Activated naive CD4-positive, alpha-beta T cell treated with anti-CD3 and anti-CD28 coated beads, Interleukin-2, amount 10 ng/mL, durations not matched to agents 7 days and 5 days (primary cell): ENCODE measurements at places on chromosomes 5 and 9.

DNA sequence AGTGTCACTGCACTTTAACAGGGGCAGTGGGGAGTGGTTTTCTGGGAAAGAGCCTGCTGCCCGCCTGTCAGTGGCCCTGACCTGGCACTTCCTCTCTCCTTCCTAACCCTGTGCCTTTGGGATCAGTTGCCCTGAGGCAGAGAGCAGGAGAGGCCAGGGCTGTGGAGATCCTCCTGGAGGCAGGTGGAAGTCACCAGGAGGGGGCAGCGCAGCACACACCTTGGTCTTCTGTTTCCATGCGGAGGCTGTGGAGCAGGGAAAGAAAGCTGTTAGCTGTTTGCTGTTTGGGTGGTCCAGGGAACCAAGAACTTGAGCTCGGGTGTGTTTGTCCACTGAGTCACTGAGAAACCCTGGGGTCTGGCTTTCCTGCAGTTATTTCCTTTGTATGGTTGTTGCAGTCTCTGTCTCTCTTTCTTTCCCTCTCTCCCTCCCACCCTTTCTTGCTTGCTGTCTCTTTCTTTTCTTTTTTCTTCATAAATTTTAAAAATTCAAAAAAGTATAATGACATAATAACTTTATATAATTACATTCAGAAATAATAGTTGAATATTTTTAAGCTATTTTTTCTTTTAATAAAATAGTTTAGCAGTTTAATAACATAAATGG is 28.1 kb downstream of the NTRK2 start:
- no peak overlapping the region for H3K4me3 ChIP-seq
- DNase-seq: peak; percentile 49
- no peaks in the 10 kb centered on the region for H3K36me3 ChIP-seq
- H3K27me3 ChIP-seq: peaks cover 4% of the 10 kb centered on the region

- no peak overlapping the region for H3K4me3 ChIP-seq
- no peaks in the 10 kb centered on the region for H3K27me3 ChIP-seq
These were observed 107.3 kb upstream of the WWC1 start for GRCh38 chr5:168184103-168184502.

DNA sequence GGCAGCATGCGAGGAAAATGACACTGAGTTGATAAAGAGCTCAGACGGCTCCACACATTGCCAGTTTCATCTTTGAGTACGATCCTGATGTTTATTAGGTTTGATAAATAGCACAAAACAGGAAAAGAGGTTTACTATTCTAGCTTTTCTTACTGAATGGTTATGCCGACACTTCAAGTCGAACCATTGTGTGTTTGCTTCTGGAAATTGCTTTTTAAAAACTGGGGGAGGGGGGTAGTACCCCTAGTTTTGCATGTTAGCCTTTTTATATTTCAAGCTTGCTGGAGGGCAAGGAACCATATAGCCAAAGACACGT is 5.2 kb downstream of the PTCH1 start:
- peaks cover 4% of the 10 kb centered on the region for H3K36me3 ChIP-seq
- H3K27me3 ChIP-seq: peaks cover 96% of the 10 kb centered on the region
- DNase-seq: no peak
- H3K4me3 ChIP-seq: peak overlapping the region; percentile 81
- H3K27ac ChIP-seq: peak overlapping the region; percentile 82

GRCh38 chr5:124703995-124704394 is 42.4 kb downstream of the ZNF608 start:
- no peak overlapping the region for H3K27ac ChIP-seq
- no peaks in the 10 kb centered on the region for H3K4me1 ChIP-seq
- H3K4me3 ChIP-seq: no peak overlapping the region
- no peak for DNase-seq

DNA sequence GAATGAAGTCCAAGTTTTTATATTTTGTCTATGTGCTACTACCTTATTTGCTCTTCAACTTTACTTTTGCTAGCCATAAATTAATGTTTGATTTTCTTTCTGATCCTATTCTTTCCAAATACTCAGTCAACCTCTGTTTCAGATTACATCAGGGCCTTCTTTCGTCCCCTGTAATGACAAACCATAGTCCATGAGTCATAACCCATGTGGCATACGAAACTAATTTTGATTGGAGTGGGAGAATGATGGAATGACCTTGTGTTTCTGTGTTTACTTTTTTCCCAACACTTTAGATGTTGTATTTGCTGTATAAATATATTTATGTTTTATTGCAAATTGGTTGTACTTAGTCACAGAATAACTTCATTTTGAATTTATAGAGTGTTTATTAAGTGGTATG is 1043.1 kb downstream of the DTWD2 start:
- H3K27ac ChIP-seq: no peak overlapping the region
- no peak for DNase-seq
- H3K4me1 ChIP-seq: no peaks in the 10 kb centered on the region
- no peaks in the 10 kb centered on the region for H3K36me3 ChIP-seq
- no peaks in the 10 kb centered on the region for H3K27me3 ChIP-seq

- H3K27me3 ChIP-seq: no peaks in the 10 kb centered on the region
- no peaks in the 10 kb centered on the region for H3K4me1 ChIP-seq
- H3K27ac ChIP-seq: no peak overlapping the region
- no peaks in the 10 kb centered on the region for H3K36me3 ChIP-seq
- no peak overlapping the region for H3K4me3 ChIP-seq
These were observed 159.1 kb upstream of the MAP1B start for GRCh38 chr5:71948206-71948605.

GRCh38 chr9:80061940-80062339 is 490.2 kb downstream of the TLE4 start:
- no peak for DNase-seq
- H3K4me3 ChIP-seq: no peak overlapping the region
- H3K4me1 ChIP-seq: no peaks in the 10 kb centered on the region
- no peak overlapping the region for H3K27ac ChIP-seq
- no peaks in the 10 kb centered on the region for H3K27me3 ChIP-seq

DNA sequence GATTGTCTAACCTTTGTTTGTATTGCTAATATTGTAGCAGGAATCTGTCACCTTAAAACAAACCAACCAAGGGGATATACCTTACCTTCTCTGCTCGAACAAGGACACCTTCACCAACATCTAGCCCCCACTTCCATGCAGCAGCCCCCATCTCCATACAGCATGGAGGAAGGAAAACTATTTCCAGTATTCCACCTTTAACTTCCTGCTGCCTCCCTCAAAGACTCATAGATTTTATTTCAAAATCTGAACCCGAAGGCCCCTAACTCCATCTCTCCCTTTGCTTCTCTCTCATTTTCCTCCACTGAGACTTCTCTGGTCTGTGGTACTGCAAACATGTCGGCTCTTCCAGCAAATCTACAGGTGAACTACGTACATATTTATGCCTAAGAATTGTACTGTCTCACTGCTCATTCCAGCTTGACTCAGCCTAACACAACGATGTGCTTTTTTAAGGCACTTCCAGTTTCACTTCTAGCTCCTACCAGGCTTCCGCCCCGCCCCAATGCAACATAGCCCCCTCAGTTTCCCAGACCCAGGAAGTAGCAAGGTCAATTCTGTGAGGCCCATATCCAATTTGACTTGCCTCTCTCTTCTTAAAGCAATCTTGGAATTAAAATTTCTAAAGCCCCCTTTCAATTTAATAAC is 70.7 kb upstream of the RNF38 start:
- DNase-seq: peak; percentile 79
- H3K36me3 ChIP-seq: peaks cover 13% of the 10 kb centered on the region
- peak overlapping the region; percentile 69 for H3K4me3 ChIP-seq
- no peaks in the 10 kb centered on the region for H3K27me3 ChIP-seq
- H3K27ac ChIP-seq: peak overlapping the region; percentile 88

- H3K4me3 ChIP-seq: no peak overlapping the region
- H3K36me3 ChIP-seq: no peaks in the 10 kb centered on the region
- DNase-seq: no peak
- no peaks in the 10 kb centered on the region for H3K4me1 ChIP-seq
- H3K27ac ChIP-seq: no peak overlapping the region
- no peaks in the 10 kb centered on the region for H3K27me3 ChIP-seq
These were observed 785.4 kb downstream of the NR2F1-AS1 start for GRCh38 chr5:92795633-92796032.

DNA sequence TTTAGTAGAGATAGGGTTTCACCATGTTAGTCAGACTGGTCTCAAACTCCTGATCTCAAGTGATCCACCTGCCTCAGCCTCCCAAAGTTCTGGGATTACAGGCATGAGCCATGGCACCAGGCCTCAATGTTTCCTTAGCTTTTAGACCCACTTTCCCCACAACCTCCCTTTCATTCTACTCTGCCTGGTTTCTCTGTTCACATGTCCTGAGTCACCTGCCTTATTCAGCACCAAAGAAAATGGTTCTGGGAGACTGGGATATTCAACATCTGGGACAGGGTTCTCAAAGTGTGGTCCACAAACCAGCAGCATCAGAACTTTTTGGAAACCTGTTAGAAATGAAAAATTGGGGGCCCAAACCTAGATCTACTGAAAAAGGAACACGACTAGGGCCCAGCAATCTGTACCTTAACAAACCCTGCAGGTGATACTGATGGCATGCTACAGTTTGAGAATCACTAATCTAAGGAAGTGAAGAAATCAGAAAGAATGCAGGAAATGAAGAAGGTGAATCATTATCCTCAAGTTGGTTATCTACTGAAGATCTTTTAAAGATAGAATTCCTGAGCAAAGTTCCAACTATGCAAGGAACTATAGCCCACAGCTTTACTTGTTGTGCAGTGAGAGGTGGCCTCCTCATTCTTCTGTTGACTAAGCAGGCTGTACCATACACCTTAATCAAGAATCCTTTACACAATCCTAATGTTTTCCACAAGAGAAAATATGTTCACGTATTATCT is 51.8 kb upstream of the CTNNAL1 start:
- no peaks in the 10 kb centered on the region for H3K4me1 ChIP-seq
- H3K27me3 ChIP-seq: no peaks in the 10 kb centered on the region
- H3K27ac ChIP-seq: no peak overlapping the region
- DNase-seq: no peak
- H3K4me3 ChIP-seq: no peak overlapping the region
- H3K36me3 ChIP-seq: peaks cover 21% of the 10 kb centered on the region

DNA sequence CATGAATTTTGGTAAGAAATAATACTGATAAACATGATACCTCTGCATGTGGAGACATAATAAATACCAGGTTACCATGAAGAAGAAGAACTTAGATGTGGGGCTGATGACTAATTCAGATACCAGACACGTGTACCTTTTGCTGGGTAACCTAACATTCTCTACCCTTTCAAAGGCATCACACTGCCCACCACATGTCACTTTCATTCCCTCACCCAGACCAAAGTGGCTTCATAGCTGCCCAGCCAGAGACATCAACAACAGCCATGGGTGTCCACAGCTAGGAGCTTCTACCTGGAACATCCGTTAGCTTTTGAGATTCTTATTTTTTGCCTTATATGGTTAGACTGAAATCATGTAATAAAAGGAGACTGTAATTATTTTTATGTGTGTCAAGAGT is 396.8 kb downstream of the MED10 start:
- H3K27ac ChIP-seq: no peak overlapping the region
- no peak overlapping the region for H3K4me3 ChIP-seq
- no peaks in the 10 kb centered on the region for H3K27me3 ChIP-seq
- no peak for DNase-seq
- H3K36me3 ChIP-seq: no peaks in the 10 kb centered on the region

DNA sequence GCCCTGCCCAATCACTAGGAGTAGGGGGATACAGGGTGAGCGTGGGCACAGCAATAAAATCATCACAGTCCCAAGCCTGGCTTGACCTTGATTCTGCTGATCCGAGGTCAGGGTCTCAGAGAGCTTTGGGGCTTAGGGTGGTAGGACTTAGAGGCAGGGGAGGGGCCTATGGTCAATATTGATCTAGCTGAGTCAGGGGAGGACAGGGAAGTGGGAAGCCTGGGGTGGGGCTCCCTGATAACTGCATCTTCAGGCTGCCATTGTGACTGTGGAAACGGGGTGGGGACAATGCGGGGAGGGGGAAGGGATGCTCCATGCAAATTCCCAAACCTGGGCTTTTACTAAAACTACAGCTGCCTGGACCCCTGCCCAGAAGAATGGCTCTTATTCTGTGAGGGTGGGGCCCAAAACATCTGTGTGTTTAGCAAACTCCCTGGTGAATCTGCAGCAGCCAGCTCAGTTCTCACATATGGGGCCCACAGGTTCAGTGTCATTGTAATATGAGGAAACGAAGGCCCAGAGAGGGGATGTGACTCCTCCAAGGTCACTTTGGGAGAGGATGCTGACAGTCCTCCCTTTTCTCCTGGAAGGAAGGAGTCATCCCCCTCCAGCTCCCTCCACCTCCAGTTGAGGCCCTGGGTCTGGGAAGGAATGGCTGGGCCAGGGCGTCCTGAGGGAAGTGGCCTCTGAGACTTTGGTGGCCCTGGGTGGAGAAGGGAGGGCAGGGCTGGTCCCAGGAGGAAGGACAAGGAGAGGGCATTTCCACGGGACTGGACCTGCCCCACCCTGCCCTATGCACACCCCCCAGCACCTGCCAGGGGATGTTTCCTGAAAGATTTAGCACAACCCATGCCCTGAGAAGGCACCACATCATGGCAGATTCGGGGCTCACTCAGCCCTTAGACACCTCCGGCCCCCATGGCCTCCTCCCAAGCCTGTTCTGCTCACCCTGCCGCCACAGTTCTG is 26.4 kb downstream of the SLC6A7 start:
- no peak overlapping the region for H3K27ac ChIP-seq
- no peaks in the 10 kb centered on the region for H3K36me3 ChIP-seq

GRCh38 chr5:176611435-176611834 is 1.5 kb upstream of the GPRIN1 start:
- peaks cover 16% of the 10 kb centered on the region for H3K4me1 ChIP-seq
- peak; percentile 81 for DNase-seq
- H3K4me3 ChIP-seq: peak overlapping the region; percentile 2

DNA sequence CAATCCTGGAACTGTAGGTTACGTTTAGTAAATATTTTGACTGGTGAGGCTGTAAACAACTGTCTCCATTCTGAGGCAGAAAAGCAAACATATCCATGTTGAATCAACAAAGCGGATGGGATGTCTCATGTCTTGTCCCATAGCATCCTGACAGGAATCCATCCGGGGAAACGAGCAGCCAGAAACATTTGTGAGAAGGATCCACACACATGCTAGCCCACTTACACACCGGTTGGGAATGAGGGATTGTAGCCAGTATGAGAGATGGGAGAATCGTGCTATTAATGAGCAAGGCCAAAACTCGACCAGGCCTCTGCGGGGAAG is 117.5 kb downstream of the FSTL4 start:
- no peaks in the 10 kb centered on the region for H3K36me3 ChIP-seq
- peaks cover 5% of the 10 kb centered on the region for H3K27me3 ChIP-seq
- H3K4me3 ChIP-seq: no peak overlapping the region
- DNase-seq: no peak
- no peak overlapping the region for H3K27ac ChIP-seq

DNA sequence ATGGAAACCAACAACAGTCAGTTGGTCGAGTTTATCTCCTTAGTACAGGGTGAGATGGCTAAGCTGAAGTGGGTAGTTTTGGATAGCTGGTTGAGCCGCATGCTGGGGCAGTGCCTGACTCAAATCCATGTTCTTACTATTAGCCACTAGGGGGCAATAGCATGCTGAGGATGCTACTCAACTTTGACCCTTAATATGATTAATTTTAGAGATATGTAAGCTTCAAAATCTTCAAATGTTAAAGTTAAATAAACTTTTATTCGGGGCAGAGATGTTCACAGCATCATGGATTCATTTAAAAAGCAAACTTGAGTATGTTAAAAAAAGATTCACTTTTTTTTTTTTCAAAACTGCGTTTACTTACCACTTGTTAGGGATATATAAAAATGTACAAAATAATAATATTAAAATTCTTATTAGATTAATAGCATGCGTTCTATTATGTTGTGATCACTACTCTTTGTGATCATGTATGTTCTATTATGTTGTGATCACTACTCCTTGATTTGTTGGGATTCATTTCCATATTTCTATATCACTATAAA is 57.0 kb downstream of the C9orf153 start:
- H3K4me3 ChIP-seq: no peak overlapping the region
- DNase-seq: peak; percentile 30
- no peak overlapping the region for H3K27ac ChIP-seq
